CD4-positive, alpha-beta T cell treated with Interleukin-2 at 100 ng/mL for 4 hours (primary cell): ENCODE measurements at places on chromosomes 6 and 20.

DNA sequence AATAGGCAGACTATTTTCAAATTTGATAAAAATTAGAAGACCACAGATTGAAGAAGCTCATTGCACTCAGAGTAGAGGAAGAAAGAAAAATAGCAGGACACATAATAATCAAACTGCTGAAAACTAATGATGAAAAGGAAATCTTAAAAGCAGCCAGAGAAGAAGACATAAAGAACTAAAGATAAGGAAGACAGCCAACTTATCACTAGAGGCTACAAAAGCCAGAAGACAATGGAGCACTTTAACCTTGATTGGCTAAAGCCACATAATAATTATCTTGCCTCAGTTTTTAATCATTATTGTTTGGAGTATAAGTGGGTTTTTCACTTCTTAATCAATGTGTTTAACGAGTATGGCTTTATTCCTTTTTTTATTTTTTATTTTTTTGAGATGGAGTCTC lies 397.6 kb downstream of the RNF144B start:
- no peak for DNase-seq

DNA sequence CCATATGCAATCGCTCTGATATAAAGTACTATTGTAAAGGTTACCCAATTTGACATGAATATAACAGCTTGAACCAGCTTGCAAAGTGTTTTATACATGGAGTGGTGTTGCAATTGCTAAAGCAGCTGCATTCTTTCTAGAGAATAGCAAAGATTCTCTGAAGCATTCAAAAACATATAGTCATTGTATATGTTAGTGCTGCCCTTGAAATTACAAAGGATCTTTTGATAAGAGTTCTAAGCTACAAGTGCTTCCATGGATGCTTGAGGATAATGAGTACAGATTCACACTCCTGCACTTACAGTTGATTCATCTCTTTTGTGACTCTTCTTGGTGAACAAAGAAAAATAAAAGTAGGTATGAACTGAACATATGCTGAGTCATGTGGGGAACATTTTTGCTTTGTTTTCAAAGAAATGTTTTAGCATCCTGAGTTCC lies 175.7 kb downstream of the ALDH8A1 start:
- no peak for DNase-seq

DNA sequence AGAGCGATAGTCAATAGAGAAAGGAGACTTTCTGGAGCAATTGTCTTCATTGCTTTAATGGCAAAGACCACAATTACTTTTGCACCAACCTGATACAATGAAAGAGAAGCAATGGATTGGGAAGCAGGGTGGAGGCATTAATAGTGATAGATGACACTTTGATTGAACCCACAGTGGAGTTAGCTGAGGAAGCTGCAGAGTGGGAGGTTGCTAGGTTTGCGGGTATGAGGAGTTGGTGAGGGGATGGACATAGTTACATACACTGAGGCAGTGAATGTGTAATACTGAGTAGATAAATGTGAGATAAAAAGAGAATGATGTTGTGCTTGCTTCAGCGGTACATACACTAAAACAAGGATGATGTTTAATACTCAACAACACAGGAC lies 91.9 kb downstream of the AKAP7 start:
- no peak for DNase-seq

DNA sequence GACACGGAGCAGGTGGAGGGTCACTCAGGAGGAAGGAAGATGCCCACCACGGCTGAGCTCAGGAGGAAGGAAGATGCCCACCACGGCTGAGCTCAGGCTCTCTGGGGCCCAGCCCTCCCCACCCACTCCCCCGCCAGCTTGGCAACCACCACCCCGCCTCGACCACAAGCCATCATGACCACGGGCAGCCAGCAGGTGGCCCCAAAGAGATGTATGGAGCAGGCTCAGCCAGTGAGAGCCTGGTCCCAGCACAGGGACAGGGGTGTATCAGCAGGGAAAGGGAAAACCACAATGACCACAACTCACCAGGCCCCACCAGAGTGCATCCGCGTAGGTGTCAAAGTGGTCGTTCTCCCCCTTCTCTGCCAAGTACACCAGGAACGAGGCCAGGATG lies 30.4 kb downstream of the KCNQ2 start:
- peak; percentile 59 for DNase-seq

- peak; percentile 30 for DNase-seq
Observed at GRCh38 chr6:148166339-148166968, 176.2 kb upstream of the SASH1 start.
